ENCODE measurements at places on chromosomes 3 and 15.

- DNase-seq: no peak
Observed at GRCh38 chr3:182292591-182292990, 500.7 kb upstream of the ATP11B start.

DNA sequence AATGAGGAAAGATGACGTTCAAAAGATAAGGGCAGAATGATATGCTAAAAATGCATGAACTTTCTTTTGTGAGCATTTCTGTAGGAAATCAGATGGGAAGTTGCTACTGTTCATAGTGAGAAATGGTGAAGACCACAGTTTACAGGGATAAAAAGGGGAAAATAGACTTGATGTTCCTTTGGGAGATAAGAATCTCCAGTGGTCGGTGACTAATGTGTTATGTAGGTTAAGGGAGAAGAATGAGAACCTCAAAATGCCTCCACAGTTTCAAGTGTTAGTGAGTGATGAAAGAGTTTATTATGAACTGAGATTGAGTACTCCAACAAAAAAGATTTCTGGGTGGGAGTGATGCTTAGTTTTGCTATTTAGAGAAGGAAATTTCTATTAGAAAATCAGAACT is 247.2 kb downstream of the LSAMP start:
- DNase-seq: no peak

DNA sequence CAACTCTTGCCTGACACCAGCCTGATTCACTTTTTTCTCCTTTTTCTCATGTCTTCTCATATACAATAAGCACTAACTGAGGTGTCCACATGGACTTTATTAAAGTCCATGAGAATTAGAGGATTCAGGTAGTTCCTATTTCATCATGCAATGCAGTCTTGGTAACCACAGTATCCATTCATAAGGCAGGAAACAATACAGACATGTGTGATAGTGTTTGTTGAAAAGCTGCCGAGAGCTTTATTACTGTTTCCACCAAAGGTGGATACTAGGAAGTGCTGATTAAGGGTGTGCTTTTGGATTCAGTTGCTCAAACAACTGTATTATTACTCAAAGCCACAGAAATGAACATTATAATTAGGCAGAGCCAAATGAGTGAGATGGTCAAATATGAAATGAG is 5.3 kb downstream of the CASR start:
- DNase-seq: no peak

DNA sequence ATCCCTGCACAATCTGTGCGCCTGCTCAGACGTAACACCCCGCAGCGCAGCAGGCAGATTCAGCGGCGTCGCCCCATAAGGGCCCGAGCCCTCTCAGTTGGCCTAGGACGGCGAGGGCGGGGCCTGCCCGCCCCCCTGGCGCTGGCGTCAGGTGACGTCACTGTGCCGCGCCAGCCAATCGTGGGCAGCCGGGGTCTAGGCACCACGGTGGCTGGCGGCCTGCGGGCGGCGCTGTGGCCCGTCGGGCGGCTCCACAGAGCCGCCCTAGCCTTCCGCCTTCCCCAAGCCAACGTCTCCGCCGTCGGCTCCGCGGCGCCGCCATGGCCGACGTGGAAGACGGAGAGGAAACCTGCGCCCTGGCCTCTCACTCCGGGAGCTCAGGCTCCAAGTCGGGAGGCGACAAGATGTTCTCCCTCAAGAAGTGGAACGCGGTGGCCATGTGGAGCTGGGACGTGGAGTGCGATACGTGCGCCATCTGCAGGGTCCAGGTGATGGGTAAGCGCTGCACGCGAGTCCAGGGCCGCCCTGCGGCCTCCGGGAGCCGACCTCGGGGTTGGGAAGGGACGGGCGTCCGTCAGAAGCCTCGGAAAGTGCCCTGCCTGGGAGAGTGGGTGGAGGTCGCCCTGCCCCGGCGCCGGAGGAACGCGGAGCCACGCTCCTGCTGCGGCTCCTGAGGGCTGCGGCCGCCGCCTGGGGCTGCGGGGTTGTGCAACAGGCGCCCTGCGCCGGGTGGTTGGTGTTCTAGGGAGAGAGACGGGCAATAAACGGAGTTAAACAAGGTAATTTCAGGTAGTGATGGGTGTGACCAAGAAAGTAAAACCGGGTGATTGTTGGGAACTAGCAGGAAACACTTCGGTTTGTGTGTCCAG is at the start of gene RNF7:
RNF7 (plus strand) TSS at position 277 of the 869 bp plus-strand sequence; CDS start at position 321, 44 bp downstream.
- peak; percentile 88 for DNase-seq

DNA sequence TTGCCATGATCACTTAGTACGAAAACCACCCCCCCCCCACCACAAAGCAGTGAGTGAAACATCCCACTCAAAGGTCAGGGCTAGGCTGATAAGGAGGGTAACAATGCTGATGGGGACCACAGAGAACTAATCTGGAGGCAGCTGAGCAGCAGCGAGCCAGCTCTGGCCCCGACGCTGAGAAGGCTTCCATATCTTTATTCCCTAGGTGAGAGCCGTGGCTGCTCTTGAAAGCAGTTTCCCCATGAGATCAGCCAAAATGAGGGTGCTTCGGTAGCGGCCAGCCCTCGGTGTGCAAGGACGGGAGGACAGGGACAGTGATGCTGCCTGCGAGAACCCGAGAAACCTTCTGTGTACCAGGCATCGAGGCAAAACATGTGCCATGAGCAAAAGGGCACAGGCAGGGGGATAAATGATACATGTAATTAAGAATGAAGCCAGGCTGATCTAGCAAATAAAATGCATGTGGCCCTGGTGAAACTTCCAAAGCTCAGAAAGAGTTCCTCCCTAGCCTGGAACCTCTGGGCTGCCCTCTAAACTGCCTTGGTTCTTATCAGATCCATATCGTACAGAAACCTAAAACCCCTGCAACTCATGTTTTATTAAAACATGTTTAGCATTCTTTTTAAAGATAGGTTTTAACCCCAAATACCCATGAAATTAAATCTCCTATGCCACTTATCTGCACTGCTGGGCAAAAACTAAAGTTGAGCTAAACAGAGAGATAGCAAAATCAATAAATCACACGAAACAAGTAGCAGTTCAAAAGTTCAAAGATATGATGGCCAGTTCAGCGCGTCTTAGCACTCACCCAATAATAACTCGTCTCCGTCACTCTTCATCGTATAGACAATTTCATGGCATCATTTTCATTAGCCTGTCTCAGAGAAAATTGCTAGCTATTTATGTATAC is 337.3 kb downstream of the FOXP1 start:
- no peak for DNase-seq

GRCh38 chr15:78182821-78183220 is 33.7 kb downstream of the IDH3A start:
- no peak for DNase-seq

DNA sequence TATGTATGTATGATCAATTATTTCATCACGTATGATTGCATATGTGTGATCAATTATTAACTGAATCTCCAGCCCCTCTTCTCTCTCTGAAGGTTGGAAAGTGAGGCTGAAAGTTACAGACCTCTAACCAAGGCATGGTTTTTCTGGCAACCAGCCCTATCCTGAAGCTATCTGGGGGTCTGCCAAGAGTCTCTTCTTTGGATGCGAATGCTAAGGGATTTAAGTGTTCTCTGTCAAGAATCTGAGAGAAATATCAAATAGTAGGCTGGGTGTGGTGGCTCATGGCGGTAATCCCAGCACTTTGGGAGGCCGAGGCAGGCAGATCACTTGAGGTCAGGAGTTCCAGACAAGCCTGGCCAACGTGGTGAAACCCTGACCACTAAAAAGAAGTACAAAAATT is 8.1 kb downstream of the NKTR start:
- DNase-seq: no peak

DNA sequence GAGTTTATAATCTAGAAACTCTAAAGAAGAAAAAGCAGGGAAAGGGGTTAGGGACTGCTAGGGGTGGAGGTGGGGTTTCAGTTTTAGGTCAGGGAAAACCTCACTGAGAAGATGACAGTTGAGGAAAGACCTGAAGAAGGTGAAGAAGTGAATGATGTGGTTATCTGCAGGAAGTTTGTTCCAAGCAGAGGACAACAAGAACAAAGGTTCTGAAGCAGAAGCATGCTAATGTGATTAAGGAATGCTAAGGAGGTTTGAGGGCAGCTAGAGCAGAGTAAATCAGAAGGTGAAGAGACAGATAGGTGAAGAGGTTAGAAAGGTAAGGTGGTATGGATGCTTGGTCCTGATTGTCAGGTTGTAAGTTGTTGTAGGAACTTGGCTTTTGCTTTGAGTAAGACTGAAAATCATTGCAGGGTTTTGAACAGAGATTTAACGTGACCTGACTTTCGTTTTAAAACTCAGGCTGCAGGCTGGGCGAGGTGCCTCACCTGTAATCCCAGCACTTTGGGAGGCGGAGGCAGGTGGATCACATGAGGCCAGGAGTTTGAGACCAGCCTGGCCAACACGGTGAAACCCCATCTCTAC is 8.6 kb downstream of the OXSR1 start:
- DNase-seq: no peak

GRCh38 chr15:65653801-65654521 is 32.2 kb downstream of the SLC24A1 start:
- DNase-seq: no peak

GRCh38 chr15:57235873-57236272 is 140.4 kb upstream of the CGNL1 start:
- DNase-seq: no peak

- DNase-seq: no peak
Observed at GRCh38 chr15:96261575-96262034, 68.9 kb upstream of the NR2F2 start.

DNA sequence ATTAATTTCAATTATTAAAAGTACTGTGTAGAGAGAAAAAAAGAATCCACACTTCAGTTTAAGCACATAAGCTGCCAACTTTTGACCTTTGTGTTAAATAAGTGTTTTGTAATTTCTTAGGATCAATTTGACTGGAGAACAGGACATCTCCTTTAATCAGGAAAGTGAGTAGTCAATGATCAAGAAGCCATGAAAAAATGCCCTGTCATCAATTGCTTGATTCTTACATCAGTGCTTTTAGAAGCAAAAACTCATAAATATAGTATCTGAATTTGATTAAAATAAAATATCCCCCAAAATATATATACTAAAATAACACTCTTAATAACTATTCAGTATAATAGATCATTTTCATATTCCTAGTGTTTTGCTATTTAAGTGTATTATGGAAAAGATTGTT is 409.0 kb downstream of the TAFA4 start:
- no peak for DNase-seq

- DNase-seq: no peak
Observed at GRCh38 chr15:68792901-68793766, 27.6 kb downstream of the ANP32A start.

DNA sequence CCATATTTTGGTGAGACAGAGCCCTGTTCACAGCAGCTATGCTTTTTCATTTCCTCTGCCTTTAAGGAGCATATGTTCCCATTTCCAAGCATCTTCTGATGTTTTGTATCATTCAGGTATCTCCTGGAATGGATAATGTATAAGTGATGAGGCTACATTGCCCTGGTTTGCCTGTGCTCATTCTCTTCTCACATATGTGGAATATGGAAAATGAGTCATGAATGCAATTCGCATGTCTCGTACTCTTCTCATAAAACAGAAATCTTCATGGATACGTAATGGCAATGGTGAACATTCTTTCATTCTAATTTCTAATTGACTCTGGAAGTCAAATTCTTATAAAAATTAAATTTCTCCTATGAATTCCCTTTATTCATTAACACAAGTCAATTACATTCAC is 143.1 kb downstream of the CDIN1 start:
- no peak for DNase-seq

- DNase-seq: no peak
Observed at GRCh38 chr15:39302936-39303335, 277.9 kb upstream of the THBS1 start.

DNA sequence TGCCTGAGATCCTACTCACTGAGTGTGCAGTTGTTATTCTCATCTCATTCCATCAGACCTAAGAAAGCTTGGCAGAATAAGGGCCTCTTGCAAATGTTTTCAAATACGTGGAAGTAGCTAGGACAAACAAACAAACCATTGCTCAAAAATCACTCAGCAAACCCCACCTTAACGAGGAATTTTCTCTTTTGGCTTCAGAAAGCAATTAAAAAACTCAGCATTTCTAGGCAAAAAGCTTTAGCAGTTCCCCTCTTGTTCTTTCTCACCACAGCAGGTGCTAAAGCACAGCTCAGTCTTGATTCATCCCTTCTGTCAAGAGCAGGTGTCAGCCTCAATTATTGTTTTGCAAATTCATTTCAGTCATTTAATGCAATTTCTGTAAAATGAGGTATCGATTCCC is 58.6 kb upstream of the NUDT16 start:
- DNase-seq: no peak

DNA sequence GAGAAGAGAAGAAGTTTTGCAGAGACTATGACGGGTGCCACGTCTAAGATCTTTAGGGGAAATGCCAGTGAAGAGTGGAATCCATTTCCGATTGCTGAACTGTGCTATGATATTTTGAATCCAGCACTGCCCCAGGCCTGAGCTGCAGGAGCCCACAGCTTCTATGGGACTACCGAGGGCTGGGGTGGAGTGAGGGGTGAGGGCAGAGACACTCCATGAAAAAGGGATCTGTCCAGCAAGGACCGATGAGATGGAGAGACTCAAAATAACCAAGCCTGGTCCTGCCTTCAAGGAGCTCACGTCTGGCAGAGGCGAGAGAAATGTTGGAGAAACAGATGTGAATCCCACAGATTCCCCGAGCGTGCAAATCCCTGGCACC is 79.8 kb upstream of the MEF2A start:
- no peak for DNase-seq

GRCh38 chr15:64772488-64772887 is 2.9 kb downstream of the RBPMS2 start:
- no peak for DNase-seq

DNA sequence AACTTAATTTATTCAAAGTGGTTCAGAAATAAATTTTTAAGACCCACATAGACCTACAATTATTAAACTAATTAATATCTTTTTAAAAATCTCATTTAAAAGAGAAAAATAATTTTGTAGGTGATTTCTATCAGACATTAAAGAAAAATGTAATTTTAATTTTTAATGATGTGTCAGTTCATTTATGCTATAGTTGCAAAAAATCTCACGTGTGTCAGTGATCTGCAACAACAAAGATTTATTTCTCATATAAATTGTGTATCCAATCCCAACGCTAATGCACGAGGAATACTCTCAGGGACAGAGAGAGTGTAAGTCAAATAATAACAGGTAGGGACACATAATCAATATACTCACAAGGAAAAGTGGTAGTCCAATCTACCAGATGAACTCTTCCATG is 456.6 kb upstream of the CCDC54 start:
- no peak for DNase-seq

- no peak for DNase-seq
Observed at GRCh38 chr3:115375362-115375761, 228.3 kb upstream of the ZBTB20 start.

- DNase-seq: no peak
Observed at GRCh38 chr15:57384816-57385215, 8.5 kb downstream of the CGNL1 start.

- no peak for DNase-seq
Observed at GRCh38 chr3:75325716-75326115, 338.4 kb upstream of the FRG2C start.

DNA sequence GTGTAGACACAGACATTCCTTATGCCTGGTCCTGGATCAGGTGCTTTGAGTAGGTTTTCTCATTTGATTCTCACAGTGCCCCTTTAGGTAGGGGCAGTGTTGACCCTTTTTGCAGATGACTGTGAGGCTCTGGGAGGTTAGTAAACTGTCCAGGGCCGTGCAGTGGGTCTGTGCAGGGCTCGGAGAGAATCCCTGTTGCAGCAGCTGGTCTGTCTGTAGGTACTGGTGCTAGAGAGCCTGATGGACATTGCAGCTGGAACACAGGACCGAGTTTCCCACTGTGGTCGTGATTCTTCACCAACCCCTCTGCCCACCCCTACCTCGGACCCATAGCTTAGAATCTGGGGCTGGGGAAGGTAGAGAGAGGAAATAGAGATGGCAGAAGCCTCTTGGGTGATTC is 51.8 kb downstream of the CHCHD6 start:
- no peak for DNase-seq

GRCh38 chr3:172034786-172035685 is 4.3 kb upstream of the FNDC3B start:
- DNase-seq: peak; percentile 28

- peak; percentile 78 for DNase-seq
Observed at GRCh38 chr15:29674661-29675533, 147.4 kb downstream of the TJP1 start.

All from H54 (cell line).